ENCODE measurements at places on chromosomes 2 and 18.

GRCh38 chr2:31513553-31513952 is 67.2 kb downstream of the SRD5A2 start:
- DNase-seq = no peak

DNA sequence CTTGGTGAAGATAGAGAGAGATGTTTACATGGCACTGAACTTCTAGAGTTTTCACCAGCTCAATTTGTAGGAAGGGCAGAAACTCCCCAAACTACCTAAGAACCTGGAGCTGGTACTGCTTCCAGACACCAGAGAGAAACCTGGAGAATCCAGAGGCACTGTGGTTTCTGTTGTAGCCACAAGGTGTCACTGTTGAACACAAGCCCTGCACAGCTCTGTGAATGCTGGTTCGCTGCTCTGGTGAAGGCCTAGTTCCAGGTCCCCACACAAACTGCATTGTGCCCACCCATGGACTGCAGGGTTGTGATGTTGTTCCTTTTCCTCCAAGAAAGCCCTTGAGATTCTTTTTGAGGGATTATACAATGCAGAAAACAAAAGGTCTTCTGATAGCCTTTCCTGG is 150.5 kb upstream of the HS6ST1 start:
- no peak for DNase-seq

- no peak for DNase-seq
Measured at GRCh38 chr2:224287531-224287930, 114.4 kb downstream of the FAM124B start.

DNA sequence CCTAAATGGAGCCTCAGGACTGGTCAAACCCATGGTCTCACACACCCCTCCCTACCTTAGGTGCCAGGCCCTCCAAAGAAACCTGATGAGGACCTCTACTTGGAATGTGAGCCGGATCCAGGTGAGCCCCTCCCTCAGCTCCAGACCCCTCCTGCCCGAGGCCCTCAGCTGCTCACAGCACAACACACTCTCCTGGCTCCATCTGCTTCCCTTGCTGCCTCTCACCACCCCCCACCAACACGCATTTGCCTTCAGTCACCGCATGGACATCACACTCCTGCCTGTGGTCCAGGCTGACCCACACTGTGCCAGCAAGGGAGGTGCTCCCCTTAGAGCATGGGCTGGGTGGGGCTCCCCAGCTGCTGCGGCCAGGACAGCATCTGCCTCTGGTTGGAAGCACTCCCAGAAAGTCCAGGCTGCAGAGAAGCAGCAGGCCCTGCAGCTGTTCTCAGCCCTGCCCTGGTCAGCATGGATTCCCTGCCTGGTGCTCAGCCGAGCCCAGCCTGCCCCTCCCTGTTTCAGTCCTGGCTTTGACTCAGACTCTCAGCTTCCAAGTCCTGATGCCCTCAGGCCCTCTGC is 15.1 kb downstream of the SH2D6 start:
- DNase-seq = peak; percentile 91

DNA sequence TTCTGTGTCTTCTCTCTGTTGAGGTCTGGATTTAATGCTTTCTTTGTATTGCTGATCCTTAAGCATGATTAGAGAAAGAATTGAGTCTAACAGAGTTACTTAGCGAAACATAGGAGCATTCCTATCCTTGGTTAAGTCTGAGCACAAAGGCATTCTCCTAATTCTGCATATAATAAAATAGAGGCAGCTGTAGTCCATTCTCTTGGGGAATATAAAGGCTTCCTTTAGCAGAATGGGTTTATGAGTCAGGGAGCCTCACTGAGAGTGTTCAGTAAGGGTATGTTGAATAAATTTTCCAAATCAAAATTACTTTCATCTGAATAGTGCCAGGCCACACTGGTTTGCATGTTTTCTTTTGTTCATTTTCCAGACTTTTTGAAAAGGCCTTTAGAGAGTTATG is 101.5 kb downstream of the GALNT1 start:
- no peak for DNase-seq

DNA sequence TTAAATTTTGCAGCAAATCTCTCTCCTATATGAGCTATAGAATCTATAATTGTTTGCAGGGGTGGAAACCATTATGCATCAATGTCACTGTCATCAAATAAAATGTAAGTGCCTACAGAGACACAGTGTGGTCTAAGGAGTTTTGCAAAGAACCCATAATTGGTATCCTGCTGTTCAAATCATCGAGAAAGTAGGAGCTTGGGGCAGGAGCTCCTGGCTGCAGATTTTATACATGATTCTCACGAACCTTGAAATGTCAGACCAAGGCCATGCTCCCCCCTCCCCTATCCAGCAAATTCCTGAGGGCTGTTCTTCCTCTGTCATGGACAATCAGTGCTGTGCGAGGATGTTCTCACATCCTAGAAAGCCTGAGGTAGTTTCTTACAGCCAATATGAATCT is 119.5 kb upstream of the CYRIA start:
- no peak for DNase-seq

DNA sequence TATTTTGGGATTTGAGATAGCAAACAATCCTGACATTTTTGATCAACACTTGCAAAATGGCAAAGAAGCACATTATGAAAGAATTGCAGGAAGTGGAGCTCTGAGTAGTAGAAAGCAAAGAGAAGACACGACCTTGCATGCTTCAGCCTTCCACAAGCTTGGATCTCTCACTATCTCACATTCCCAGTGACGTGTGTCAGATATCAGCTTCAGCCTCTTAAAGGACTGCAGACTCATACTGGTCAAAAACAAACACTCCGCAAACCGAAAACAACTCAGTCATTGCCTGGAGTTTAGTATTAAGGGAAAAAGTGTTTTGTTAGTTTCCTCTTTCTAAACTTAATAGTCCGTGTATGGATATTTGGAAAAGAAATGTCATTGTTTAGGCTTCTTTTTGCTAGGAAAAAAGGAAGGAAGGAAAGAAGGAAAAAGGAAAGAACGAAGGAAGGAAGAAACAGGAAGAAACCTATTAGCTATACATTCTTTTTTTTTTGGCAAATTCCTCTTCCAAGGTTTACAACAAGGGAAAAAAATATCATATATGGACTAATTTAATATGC is 32.6 kb upstream of the SLC40A1 start:
- no peak for DNase-seq

DNA sequence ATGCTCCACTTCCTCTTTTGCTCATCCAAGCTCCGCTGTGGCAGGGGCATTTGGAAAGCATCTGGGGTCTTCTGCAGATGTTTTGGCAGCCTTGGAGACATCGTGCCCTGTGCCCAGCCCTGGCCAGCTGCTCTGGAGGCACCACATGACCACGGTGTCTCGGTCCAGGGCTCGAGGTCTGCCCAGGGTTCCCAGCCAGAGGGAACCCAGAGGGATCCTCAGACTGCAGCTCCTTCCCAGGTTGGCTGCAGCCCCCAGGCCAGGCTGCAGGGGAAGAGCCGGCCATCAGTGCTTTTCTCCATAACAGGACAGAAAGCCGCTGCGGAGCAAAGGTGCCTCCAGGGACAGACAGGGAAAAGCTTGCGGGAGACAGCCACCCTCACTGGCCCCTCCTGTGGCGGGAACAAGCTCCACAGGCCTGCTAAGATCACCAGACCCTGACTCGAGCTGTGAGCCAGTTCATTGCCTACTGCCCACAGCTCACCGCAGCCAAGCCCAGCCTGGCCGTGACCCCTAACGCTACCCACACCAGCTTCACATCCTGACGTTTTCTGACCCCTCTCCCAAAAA is 74.7 kb downstream of the SMAD7 start:
- peak; percentile 61 for DNase-seq

DNA sequence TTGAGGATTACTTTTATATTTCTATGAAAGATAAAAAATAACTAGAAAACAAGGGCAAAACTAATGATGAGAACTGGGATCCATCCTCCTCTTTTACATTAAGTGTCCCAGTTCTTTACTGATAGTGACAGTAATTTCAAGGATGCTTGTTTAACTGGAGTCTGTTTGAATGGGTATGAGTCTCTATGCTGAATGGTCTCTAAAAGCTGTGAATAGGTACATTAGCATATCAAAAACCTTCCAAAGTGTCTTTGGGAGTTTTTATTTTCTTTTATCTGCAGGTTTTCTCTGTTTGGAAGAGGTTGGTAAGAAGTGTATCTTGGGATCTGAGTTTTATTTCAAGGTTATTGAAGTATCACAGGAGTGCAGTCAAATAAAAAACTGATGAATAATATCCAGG is 30.0 kb downstream of the DSEL start:
- no peak for DNase-seq

GRCh38 chr18:11488175-11488574 is 121.2 kb upstream of the SLC35G4 start:
- DNase-seq = no peak

GRCh38 chr2:161208527-161209139 is 48.4 kb downstream of the TANK start:
- no peak for DNase-seq

GRCh38 chr2:15956751-15957736 is 16.7 kb downstream of the MYCN start:
- DNase-seq = no peak

DNA sequence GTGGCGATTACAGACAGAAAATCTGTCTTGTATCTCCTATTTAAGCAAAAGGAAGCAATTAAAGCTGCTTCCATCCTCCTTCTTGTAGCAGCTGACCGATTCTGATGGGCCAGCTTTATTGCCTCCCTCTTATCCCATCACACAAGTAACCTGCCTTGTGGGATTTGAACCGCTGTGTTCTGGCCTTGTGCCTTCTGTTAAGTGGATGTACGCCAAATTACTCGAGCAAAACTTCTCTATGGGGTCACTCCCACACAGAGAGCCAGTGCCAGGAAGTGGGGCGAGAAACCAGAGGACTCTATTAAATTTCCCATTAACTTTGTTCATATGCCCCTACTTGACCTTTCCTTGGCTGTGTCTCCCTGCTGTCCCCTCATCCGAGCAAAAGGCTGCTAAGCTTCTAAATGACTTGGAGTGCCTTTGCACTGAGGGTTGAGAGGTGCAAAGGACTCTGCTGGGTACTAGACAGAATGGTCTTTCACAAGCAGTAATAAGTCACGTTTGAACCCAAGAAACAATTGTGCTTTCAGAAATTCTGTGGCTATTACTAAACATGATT is 672.5 kb downstream of the MBD2 start:
- no peak for DNase-seq

DNA sequence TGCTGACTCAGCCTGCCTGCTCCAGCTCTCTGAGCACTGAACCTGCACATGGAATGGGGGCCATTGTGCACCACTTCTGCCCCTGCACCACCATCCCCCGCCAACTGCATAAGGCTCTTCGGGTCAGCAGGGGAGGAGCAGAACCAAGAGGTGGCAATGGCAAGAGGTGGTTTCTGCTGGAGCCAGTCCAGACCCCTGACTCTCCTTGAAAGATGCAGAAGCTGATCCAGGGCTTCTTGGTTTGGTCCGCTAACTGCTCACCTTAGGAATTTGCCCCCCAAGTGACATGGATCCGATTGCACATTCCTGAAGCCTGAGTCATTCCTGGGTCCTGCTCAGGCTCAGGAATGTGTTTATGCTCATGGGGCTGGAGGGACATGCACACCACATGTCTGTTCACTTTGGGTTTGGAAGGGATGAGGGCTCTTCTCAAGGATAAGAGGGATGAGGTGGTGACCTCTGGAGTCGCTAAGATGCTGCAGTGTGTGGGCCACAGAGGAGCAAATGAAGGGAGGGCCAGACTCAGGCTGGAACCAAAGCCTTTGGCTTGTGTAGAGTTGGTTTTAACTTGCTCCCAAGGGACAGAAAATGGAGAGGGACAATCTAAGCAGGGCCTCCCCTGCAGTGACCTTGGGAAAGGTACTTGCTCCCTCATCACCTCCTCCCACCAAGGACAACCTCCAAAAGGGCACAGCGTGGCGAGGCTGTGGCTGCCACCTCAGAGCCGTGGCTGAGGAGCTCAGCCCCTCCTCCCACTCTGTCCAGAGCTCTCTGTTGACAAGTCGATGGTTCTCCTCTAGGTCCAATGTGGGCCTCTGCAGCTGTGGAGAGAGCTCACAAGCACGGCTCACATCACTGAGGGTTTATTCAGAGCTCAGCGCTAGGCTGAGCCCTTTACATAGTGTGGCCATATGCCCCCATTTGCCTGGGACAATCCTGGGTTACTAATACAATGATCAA is 66.2 kb downstream of the HS1BP3 start:
- DNase-seq = no peak

- DNase-seq = no peak
Measured at GRCh38 chr2:84980263-84980983, 9.5 kb downstream of the KCMF1 start.

- no peak for DNase-seq
Measured at GRCh38 chr2:160298960-160299359, 98.9 kb upstream of the ITGB6 start.

DNA sequence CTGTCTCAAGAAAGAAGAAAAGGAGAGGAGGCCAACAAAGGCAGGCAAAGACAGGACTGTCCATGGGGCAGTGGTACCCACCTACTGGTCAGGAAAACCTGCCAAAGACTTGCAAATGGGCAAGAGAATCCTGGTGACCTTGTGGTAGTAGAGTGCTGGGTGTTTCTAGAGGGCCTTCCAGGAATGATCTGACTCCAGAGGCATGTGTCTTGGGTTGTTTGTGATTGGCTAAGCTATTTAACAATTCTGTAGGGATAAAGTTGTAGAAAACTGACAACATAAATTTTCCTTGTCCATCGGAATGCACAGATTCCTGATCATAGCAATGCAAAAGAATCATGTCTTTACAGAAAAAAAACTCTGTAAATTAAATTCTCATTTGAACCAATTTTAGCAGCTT is 68.5 kb upstream of the ZNF532 start:
- DNase-seq = no peak

- DNase-seq = no peak
Measured at GRCh38 chr2:216111122-216111521, 2.0 kb downstream of the XRCC5 start.

DNA sequence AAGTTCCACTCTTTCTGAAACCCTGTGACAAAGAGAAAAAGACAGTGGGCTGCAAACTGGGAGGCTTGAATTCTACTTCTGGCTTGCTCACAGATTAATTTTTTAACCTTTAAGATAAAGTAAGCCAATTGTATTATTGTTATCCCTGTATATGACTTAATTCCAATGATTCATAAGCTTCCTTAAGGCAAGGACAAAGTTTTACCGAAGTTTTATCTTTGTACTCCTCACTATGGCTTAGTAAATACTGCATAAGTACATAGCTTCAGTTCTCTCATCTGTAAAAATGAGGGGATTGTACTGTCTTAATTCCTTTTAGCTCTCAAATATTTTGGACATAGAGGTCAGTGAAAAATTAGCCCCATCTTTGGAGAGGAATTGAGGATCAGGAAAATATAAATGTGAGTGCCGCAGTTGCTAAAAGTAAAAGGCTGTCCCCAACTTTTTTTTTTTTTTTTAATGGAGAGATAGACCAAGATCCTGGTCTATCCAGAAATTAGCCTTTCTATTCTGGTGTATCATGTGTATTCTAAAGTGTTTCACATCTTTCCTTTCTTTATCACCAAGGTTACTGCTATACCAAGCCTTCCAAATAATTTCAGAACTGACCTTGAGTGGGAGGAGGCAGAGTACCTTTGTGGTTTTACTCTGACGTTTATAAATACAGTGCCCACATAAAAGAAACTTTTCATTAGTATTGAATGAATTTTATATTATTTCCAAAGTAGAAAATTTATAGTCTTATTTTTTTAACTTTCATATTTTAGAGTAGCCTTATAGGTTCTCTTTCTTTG is 13.3 kb downstream of the RELCH start:
- DNase-seq = no peak

- no peak for DNase-seq
Measured at GRCh38 chr2:186822323-186822722, 26.6 kb downstream of the ZSWIM2 start.

GRCh38 chr18:61679836-61680235 is 213.0 kb downstream of the RNF152 start:
- DNase-seq = no peak
